ENCODE measurements at places on chromosomes 1 and 21. TPM values are rescaled to one million over a fixed set of nuclear protein-coding genes. Genes with fewer than 3 reads are reported as not detected.

GRCh38 chr1:91120421-91120820 lies 98.6 kb upstream of the ZNF644 start:
- DNase-seq: no peak

The STUM gene
- 18.4 TPM for total RNA-seq

GRCh38 chr1:168139070-168139469 lies 2.3 kb upstream of the GPR161 start:
- no peak for DNase-seq

The CELA2B gene
- not detected for total RNA-seq

DNA sequence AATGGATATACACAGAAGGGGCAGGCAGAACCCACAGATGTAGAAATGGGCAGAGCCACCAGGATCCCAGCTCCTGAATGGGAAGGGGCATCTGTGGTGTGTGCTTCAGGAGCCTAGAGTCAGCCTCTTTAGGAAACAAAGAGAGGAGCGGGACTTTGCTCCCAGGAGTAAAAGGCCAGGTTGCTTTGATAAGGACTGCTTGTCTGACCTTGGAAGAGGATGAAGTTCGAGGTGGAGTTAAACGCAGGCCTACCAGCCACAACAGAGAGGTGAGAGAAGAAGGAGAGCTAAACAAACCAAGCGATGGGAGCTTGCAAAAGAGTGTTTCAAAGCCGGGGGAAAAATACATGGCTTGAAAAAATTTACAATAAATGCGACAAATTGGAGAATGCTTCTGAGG lies 49.9 kb upstream of the TMPRSS2 start:
- DNase-seq: no peak

GRCh38 chr1:65437616-65438015 lies 17.1 kb downstream of the LEPR start:
- DNase-seq: no peak

- DNase-seq: no peak
Observed at GRCh38 chr1:69946935-69947334, 258.4 kb downstream of the LRRC40 start.

The RGS4 gene
- 0.46 TPM for total RNA-seq

- no peak for DNase-seq
Observed at GRCh38 chr1:165063181-165063965, 293.1 kb downstream of the LMX1A start.

All from mucosa of descending colon (tissue), 3 donors.